Foreskin fibroblast (primary cell): ENCODE measurements at places on chromosomes 16 and 17.

DNA sequence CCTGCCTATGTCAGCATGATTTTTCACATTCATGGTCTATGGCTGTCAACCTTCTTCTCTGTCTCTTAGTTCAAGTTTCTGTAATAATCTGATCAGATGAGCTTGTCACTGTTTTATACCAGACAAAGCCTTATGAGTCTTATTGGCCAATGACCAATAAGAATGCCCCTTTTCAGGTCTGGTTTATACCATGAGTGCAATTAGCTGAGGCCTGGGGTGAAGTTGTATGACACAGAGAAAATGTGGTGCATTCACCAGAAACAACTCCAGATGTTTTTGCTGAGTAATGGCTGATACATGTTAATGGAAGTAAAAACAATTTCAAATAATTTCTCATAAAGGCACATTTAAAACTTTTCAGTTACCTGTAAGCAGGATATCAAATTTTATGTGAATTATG is 218.6 kb upstream of the CDH8 start:
- DNase-seq = no peak

- no peak for DNase-seq
Observed at GRCh38 chr17:50708050-50709000, 611 bp upstream of the ANKRD40 start.

DNA sequence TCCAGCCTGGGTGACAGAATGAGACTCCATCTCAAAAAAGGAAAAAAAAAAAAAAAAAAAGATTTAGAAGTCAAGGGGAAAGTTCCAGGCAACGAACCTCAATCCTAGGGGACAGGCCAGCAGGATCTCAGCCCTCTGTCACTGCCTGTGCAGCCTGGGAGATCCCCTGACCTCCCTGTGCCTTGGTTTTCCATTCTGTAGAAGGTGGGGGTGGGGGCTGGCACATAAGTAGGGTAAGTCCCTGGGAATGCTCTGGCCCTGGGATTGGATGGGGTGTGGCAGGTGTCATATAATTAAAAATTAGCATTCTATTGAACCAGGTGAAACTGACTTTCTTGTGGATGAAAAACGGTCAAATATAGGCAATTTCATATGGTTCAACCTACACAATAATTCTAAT is 90.5 kb downstream of the C16orf78 start:
- no peak for DNase-seq

GRCh38 chr17:80891397-80892018 is 100.1 kb upstream of the CHMP6 start:
- peak; percentile 73 for DNase-seq

DNA sequence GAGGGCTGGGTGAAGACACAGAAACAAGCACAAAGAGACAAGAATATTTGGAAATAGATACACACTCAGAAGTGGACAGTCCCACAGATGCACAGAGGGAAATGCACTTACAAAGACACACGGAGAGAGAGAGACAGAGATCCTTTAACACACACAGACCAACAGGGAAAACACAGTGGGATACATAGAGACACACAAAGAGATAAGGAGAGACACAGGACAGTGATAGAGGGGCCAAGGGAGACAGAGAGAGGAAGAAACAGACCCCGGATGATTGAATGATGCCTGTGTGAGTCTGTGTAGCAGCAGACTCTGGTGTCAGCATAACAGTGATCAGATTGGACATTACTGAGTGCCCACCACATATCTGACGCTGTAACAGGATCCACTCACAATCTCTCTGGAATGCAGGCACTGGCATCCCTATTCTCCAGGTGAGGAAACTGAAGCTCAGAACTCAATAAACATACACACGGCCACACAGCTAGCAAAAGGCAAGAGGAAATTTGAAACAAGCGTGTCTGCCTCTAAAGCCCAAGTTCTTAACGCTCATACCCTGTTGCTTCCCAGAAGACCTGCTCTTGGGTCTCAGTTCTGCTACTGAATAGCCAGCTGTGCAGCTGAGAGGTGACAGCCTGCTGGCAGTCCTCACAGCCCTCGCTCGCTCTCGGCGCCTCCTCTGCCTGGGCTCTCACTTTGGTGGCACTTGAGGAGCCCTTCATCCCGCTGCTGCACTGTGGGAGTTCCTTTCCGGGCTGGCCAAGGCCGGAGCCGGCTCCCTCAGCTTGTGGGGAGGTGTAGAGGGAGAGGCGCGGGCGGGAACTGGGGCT is 186.3 kb upstream of the NLRP1 start:
- DNase-seq = no peak
